Smooth muscle cell of the brain vasculature (primary cell): ENCODE measurements at places on chromosomes 7 and 10.

GRCh38 chr7:139453673-139454321, 29.7 kb downstream of the KLRG2 start:
- no peak for DNase-seq

DNA sequence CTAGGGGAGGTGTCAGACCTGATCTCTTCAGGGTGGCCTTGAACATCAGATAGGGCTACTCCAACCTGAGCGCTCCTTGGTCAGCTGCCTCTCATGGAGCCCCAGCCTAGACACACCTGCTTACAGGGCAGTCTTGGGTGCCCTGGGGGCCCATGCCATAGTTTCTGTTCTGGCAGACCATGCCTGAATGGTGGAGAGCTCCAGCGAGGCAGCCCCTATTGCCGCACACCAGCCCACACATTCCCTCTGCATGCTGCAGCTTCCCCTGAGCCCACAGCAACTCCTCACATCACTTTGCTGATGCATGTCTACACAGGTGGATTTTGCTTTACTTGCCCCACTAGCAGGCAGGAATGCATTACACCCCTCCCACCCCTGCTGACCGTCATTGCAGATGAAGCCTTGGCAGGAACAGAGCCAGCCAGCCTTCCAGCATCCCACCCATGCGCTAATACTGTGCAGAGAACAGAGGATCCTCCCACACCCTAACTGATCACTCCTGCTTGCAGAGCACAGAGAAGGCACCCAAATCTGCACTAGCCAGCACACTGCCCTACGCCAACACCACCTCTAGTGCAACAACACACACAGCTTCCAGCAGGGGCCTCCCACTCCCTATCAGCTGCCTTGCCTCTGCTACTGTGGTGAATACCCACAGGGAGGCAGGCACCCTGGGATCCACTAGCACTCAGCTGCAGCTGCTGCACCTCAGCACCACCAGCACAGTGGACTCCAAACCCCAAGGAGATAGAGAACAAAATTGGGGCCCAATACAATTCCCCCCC, 43.0 kb upstream of the GRM3 start:
- no peak for DNase-seq

GRCh38 chr10:23918090-23918723, 290.7 kb upstream of the KIAA1217 start:
- DNase-seq, result no peak

DNA sequence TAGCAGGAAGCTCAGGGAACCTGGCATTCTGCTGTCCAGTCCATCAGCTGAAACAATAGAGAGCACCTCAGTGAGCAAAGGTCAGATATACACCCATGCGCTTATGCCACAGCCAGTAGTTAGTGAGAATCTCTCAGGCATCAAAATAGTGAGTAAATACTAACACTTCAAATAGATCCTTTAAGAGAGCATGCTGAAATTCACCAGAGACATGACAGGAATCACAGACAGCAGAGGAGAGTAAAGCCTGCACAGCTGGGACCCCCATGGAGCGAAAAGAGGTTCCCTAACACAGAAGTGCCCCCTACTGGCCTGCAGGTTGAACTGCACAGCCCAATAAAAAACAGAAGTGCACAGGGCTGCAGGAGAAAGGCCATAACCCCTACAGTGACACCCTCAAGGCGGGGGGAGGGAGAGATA, 57.6 kb upstream of the ANTXRL start:
- DNase-seq, result no peak

DNA sequence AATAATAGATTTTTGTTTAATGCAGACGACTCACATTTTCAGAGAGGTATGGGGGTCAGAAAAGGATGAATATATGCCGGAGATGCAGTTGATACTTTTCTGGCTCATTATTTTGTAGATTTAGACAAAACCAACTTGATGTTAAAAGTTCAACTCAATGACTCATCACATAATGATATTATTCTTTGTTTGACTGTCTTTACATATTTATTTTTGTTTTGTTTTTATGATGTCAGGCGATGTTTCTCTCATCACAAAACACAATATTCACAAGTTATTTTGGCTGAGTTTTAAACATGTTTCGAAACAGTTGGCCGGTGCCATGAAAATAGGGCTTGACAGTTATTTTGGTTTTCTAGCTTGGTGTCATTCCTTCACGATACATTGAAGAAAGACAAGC, 1.3 kb downstream of the GJD4 start:
- peak; percentile 12 for DNase-seq

GRCh38 chr7:130957137-130957513, 223.1 kb upstream of the KLF14 start:
- DNase-seq, result no peak

DNA sequence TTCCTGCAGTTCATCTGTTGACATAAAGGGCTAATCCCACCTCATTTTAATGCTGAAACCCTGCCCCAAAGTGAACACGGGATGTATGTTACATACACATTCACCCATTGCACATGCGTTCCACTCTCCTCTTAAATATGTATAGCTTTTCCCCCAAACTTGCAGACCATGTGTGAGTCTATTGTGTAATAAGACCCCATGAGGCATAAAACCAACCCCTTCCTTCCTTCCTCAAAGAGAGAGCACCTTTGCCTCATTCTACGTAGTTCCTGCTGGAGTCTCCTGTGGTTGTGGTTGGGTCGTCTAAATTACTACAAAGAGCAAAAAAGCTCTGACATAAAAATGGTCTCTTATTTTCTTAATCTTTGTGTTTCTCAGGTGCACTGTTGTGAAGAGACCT, 345.7 kb upstream of the KLF6 start:
- DNase-seq, result no peak

DNA sequence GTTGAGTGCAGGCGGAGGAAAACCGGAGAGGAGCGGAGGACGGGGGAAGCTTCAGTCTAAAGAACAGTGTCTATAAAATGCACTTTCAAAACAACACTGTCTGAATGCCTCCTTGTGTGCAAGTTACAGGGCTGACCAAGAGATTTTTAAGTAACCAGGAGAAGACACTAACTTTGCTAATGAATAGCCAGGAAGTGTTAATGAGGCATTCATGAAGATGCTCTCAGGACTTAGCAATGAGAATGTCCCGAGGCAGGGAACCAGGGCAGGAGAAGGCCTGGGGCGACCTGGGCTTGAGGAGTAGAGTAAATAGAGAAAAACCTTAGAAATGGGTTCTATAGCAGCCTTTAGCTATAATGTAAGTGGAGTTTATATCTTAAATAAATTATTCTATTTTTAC, 312.1 kb downstream of the SKIDA1 start:
- no peak for DNase-seq

- peak; percentile 2 for DNase-seq
Measured at GRCh38 chr10:86440874-86441843, 74.6 kb upstream of the GRID1 start.

GRCh38 chr7:31492086-31492485, 21.8 kb upstream of the ITPRID1 start:
- no peak for DNase-seq
